ENCODE measurements at places on chromosomes 12 and 14.

DNA sequence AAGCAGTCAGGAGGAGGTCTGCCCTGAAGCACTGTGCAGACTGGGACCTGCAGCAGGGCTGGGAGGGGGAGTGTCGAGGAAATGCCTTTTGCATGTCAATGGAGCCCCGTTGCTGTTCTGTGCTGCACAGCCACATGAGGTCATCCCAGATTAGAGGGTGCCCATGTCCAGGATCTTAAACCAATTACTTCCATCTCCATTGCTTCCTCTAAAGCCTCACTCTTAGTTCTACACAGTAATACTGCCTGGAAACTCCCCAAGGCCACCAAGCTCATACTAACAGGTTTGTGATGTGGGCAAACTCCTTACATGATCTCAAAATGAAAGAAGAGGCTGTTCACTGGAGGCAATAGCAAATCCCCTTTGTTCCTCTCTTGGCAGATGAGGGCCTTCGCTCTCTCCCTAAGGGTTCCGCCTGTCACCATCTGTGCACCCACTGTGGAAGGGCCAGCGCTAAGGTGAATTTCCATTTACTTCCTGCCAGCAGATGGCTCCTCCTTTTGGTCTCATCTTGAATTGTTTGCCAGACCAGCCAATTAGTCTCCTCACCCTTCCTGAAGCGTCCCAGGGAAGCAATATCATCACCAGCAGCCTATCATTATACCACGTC, 35.4 kb upstream of the LTA4H start:
- DNase-seq: no peak

DNA sequence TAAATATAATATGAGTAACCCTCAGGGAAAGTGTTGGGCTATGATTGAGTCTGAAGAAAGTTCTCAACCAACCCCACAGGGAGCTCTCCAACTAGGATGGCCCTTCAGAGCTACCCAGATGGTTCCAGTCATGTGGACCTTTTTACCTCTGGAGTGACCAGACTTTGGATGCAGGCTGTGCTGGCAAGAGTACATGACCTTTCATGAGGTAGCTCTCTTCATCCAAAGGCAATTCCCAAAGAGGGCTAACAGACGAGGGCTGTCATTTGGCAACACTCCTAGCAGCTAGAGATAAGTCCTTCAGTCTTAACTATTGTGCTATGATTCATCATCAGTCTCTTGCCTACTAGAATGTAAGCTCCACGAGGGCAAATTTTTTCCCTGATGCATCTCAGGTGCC, 75.4 kb downstream of the DUSP6 start:
- DNase-seq: no peak

GRCh38 chr12:48765753-48766162, 23.1 kb downstream of the ADCY6 start:
- DNase-seq: no peak

- DNase-seq: no peak
These were observed 41.0 kb downstream of the HSD17B6 start for GRCh38 chr12:56804169-56804568.

GRCh38 chr12:44708218-44708617, 167.9 kb downstream of the NELL2 start:
- no peak for DNase-seq

DNA sequence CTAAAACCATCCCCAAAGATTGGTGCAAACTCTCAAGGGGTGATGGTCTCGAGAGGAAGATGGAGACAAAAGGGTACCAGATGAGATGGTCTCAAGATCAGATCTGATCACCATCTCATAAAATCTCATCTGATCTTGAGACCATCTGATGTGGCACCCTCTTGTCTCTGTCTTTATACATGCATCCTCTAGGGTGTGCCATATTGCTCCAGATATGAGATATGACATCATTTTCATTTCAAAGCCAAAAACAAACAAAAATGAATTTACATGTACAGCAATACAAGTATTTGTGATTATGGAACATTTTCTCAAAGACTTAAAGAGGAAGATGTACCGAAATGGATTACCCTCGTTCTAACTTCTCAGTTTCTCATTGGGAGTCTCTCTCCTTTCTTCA, 787.2 kb downstream of the GALC start:
- DNase-seq: no peak

- no peak for DNase-seq
These were observed 24.1 kb upstream of the INSM2 start for GRCh38 chr14:35509846-35510245.

DNA sequence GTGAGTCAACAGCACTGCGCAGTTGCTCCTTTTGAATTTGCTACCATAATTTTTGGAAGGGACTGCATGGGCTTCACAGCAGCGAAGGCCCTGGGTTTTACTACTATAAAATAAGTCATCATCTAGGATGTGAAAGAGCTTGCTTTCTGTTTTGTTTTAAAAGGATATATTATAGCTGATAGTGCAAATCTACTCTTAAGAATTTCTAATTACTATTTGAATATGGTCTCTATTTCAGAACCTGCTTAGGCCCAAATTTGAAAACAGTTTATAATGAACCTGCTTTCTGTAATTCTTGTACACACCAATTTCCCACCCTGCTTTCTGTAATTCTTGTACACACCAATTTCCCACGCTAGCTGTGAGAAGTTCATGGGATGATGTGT, 73.0 kb downstream of the SRGAP1 start:
- no peak for DNase-seq

GRCh38 chr12:52206304-52207040, 14.7 kb upstream of the KRT80 start:
- no peak for DNase-seq

DNA sequence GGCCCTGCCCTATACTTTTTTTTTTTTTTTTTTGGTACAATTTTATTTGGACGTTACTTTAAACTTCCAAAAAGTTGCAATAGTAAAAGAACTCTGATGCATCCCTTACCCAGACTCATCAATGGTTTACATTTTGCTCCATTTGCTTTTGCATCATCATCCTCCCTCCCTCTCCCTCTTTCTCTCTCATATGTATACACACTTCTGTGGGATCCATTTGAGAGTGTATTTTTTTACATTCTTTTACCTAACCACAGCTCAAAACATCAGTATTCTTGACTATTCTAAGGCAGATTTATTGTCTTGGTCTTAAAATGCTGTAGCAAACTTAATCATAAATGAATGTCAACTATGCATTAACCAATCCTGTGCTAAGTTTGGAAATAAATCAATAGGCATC, 111.6 kb downstream of the PRICKLE1 start:
- DNase-seq: no peak

DNA sequence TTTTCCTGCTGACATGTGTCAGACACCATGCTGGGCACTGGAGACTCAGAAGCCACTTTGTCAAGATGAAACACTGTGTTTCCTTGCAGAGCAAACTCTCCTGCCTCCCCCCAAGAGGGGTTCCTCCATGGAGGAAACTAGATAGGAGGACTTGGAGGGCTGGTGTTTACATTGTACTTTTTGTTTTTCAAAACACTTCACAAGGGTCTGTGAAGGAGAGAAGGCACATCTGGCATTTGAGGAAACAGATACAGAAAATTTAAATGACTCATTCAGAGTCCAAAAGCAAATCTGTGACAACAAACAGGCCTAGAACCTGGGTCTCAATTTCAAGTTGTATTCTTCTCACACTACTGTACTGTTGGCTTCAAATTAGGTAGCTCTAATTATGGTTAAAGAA, 6.7 kb upstream of the CDKL1 start:
- DNase-seq: no peak

- no peak for DNase-seq
These were observed 199.0 kb downstream of the RAD51B start for GRCh38 chr14:68018598-68018997.

GRCh38 chr14:68677476-68677875, 115.4 kb downstream of the ZFP36L1 start:
- DNase-seq: no peak

GRCh38 chr12:6373022-6373787, 2.2 kb downstream of the SCNN1A start:
- no peak for DNase-seq

DNA sequence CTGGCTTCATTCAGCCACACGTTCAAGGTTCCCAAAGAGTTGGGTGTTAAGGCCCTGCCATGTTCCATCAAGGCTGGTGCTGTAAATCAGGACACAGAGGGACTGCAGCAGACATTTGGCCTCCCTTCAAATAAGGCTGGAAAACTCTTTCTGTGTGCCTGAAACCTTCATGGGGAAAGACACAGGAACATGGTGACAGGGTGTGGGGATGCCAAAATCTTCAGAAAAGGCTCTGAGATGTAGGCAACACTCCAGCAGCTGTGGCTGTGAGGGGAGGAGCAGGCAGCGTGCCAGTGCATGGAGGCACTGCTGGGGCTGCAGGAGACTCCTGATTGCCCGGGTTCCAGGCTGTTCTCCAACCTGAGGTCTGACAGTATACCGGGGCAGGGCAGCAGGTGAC, 15.0 kb downstream of the POMT2 start:
- no peak for DNase-seq

GRCh38 chr14:21525962-21526671, at the start of gene SALL2:
Gene SALL2 (minus strand): TSS chr14:21526346. CDS start chr14:21526127, 219 bp downstream.
- DNase-seq: no peak

DNA sequence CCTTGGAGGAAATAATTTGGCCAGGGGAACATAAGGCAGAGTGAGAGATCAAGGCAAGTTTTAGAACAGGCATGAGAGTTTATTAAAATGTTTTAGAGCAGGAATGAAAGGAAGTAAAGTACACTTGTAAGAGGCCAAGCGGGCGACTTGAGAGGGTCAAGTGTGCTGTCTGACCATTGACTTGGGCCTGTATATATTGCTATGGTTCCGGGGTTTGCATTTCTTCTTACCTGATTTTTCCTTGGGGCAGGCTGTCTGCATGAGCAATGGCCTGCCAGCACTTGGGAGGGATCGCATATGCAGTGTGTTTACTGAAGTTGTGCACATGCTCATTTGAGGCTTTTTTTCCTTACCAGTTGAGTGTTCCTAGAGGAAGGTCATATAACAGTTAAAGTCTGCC, 214.8 kb downstream of the FUT8 start:
- no peak for DNase-seq

GRCh38 chr12:4030929-4031702, 157.9 kb upstream of the PARP11 start:
- DNase-seq: peak; percentile 97

- DNase-seq: no peak
These were observed 10.2 kb downstream of the VCPKMT start for GRCh38 chr14:50106178-50106577.

GRCh38 chr12:32379213-32379612, 20.1 kb upstream of the FGD4 start:
- no peak for DNase-seq

- DNase-seq: peak; percentile 40
These were observed 5.7 kb downstream of the DENND5B start for GRCh38 chr12:31585271-31585670.

- no peak for DNase-seq
These were observed 53.2 kb downstream of the ERC1 start for GRCh38 chr12:1044199-1044598.

GRCh38 chr14:22837750-22838538, 1.6 kb downstream of the MMP14 start:
- DNase-seq: no peak

- peak; percentile 69 for DNase-seq
These were observed 871.4 kb downstream of the C12orf50 start for GRCh38 chr12:87157791-87158190.

- no peak for DNase-seq
These were observed 3.0 kb downstream of the RBP5 start for GRCh38 chr12:7125632-7126227.

DNA sequence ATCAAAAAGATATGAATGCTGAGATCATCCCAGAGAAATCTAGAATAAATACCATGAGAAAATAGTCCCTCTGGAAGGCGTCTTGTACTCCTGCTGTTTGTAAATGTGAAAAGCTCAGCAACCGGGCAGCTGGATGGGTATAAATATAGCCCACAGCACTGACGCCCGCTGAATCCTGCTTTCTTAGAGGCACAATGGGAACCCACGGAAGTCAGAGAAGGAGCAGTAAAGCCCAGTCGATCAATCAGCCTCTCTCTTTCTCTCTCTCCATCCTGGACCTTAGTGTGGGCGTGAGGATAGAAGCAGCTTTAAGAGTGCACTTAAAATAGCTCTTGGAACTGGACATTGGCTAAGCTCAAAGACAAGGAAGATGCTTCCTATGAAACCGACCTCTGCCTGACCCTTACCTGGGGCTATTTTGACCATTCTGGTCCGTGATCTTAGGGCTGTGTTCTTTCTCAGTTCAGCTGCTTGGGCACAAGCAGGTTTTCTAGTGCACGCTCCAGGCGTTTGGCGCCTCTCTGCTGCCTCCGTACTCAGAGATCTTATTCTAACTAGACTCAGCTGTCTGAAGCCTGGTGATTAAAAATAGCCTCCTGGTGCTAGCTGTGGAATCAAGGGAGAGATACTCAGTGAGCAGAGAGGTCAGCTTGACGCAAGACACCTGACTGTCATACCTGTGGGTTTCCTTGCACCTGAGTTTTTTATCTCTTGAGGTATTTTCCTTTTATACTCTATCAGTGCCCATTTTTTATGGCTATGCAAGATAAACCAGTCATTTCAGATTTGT, 144.6 kb downstream of the ETV6 start:
- DNase-seq: no peak

GRCh38 chr12:13436182-13436581, 239.7 kb downstream of the EMP1 start:
- DNase-seq: no peak

DNA sequence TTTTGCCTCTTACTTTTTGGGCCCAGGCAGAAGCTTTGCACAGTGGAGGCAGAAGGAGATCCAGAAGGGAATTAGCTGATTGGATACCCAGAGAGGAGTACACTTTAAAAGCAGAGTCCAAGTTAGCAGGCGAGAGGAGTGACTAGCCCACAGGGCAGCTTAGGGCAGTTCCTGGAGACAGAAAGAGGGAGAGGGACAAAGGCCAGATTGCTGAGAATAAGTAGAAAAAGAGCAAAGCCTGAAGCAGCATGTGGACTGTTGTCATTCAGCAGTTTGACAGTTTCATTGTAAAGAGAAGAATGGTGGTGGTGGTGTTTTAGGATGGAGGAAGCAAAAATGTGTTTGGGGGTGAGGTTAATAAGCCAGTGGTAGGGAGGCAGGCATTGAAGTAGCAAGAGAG, 95.1 kb downstream of the PELI2 start:
- no peak for DNase-seq

GRCh38 chr12:90343966-90344365, 611.0 kb downstream of the CCER1 start:
- DNase-seq: no peak

GRCh38 chr14:51006781-51007211, 62.5 kb upstream of the PYGL start:
- peak; percentile 40 for DNase-seq

GRCh38 chr14:35944847-35945246, 118.7 kb downstream of the BRMS1L start:
- peak; percentile 10 for DNase-seq

GRCh38 chr14:104244221-104245011, 106.0 kb downstream of the KIF26A start:
- no peak for DNase-seq

GRCh38 chr14:26870096-26870495, 272.3 kb upstream of the NOVA1 start:
- DNase-seq: no peak
